ENCODE measurements at places on chromosomes 3 and 15.

GRCh38 chr3:62365391-62366125, 7.8 kb downstream of the FEZF2 start:
- DNase-seq: no peak

GRCh38 chr15:27784107-27784506, 315.0 kb downstream of the OCA2 start:
- DNase-seq: no peak

DNA sequence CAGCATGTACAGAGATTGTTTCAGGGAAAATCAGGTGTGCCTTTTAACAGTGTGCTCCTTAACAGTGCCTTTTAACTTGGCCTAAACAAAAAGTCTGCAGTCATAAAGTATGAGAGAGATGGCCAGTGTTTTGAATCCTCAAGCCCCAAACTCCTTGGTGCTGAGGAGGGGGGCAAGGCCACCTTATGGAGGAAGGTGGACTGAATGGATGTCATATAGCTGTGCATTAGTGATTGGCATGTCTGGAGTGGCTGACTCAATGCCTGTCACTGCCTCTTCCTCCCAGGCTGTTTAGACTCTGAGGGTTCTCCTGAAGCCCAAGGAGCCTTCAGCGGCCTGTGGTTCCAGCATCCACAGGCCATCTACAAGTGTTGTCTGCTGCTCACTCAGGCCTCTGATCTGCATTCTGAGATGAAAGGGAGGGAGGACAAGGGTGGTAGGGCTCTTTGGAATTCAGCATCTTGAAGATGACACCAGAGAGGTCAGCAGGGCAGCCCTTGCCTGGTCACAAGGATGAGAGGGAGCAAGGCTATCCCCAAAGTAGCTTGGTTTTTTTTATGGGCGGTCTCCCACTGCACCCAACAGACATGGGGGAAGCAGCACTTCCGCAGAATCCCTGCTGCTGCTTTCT, 1.5 kb downstream of the FOXL2NB start:
- DNase-seq: no peak

DNA sequence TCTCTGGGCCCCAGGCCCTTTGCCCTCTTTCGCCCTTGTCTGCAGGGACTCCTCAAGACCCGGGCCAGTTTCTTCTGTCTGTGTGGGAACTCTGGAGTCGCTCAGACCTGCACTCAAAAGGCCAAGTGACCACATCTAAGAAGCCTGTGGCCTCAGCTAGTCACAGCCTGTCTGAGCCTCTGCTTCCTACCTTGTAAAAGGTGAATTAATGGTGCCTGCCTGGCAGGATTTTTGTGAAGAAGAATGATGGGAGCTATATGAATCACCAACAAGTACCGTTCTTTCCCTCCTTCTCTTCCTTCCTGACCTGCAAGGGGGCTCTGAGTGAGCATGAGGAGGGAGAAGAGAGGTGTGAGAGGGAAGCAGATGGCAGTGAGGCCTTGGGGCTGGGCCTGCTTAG, 7.5 kb downstream of the PLIN1 start:
- no peak for DNase-seq

DNA sequence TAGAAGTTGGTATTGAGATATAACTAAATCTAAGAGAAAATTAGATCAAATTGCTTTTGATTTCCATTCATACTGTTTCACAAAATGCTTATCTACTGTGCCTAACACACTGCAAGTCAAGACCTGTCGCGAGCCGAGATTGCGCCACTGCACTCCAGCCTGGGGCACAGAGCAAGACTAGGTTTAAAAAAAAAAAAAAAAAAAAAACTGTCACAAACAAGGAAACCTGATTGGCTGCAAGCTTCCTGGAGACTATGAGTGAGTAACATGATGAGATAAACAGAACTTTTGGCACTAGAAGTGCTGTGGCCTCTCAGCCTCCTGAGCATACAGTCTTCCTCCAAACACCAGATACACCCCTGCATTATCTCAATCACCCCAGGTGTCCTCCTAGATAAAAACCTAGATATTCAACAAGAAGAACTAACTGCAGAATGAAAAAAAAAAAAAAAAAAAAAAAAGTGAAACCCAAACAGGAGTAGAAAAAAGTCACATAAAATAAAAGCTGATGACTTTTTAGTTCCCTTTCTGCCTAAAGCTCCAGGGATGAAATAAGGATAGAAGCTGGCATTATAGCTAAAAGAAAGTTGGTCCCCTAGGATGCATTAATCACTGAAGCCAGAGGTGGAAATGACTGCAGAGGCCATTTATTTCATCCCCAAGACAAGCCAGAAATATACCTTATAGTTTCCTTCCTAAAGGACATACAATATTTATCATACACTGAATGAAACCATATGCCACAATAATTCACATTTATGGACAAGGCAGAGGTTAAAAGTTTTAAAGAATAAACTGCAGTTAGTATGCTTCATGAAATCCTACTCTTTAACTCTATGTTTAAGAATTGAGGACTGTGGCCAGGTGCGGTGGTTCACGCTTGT, 82.4 kb downstream of the P3H2 start:
- no peak for DNase-seq

DNA sequence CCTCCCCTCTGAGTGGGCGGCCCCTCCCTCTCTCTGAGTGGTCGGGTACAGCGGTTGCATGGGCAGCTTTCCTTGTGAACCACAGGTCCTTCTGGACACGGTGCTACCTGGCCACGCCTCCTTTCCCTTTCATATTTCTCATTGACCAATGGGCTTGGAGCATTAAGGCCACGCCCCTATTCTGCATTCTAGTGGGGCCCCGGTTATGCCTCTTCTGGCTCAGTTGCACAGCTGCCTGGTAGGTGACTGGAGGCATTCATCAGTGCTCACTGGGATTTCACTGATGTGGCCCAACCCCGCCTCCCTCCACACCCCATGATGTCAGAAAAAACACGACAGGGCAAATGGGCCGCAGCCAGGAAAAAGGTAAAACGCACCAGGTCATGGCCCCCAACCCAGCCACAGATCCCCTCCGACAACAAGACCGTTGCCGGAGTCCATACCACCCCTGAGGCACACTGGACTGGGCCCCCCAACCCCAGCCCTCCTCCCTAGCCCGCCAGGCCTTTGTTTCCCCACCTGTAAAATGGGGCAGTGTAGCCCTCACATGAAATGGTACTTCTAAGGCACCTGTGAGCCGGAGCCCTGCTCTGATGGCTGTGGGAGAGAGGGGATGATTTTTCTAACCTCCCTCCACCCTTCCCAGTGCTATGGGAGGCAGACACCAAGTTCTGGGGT, 26.3 kb downstream of the NGRN start:
- no peak for DNase-seq

DNA sequence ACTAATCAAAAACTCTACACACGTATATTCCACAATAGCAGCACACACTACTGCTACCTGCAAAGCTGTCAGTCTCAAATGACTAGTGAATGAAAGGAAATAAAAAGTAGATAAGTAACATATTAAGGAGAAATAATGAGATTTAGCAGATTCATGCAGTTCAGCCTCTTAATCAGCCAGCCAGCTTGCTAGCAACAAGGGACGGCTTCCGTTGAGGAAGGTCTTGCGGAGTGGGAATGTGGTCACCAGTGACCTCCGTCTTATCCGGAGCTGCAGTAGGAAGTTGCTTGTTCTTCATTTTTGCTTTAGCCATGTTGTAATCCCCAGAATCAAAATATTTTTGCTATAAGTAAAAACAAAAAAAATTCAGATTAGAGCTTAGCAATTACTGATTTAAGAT, 17.1 kb downstream of the ARPP19 start:
- no peak for DNase-seq

DNA sequence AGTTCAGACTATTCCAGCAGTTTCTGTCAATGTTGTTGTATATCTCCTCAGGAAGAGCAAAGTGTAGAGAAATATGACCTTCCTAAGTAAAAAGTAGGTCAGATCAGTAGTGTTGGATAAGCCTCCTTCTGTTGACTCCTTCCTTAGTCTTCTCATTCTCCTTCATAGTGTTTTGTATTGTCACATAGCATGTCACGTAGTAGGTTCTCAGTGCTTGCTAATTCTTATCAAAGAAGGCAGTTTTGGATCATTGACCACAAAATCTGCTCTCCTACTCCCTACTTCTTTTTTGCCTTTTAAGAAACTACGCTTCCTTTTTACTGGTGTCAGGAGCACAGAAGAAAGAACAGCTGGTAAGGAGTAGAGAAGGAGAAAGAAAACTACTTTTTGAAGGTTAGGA, 1.0 kb upstream of the MGA start:
- DNase-seq: no peak

DNA sequence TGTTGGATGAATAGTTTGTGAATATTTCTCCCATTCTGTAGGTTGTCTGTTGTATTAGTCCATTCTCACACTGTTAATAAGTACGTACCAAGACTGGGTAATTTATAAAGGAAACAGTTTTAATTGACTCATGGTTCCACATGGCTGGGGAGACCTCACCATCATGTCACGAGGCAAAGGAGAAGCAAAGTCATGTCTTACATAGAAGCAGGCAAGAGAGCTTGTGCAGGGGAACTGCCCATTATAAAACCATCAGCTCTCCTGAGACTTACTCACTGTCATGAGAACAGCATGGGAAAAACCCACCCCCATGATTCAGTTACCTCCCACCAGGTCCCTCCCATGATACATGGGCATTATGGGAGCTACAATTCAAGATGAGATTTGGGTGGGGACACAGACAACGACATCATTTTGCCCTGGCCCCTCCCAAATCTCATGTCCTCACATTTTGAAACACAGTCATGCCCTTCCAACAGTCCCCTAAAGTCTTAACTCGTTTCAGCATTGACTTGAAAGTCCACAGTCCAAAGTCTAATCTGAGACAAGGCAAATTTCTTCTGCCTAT, 133.2 kb downstream of the LMLN start:
- DNase-seq: no peak

Data from H1 (cell line).